ENCODE measurements at places on chromosomes 4 and X. TPM values are rescaled to one million over a fixed set of nuclear protein-coding genes. Genes with fewer than 3 reads are reported as not detected.

The LONRF3 gene
- not detected for total RNA-seq

The S100P gene
- 37.1 TPM for total RNA-seq

The NHSL2 gene
- total RNA-seq, result 1.2 TPM

The RTL5 gene
- total RNA-seq, result 0.18 TPM

The MAGIX gene
- 1.8 TPM for total RNA-seq

The STOX2 gene
- 0.02 TPM for total RNA-seq

The EBP gene
- 305 TPM for total RNA-seq

The IL9R gene
- total RNA-seq, result 225 TPM

The PTTG2 gene
- 1.9 TPM for total RNA-seq

The ITGB1BP2 gene
- 5.6 TPM for total RNA-seq

The TNIP2 gene
- total RNA-seq, result 47.0 TPM

The FGD1 gene
- total RNA-seq, result not detected

The SH3D19 gene
- not detected for total RNA-seq

The TEC gene
- 0.73 TPM for total RNA-seq

The ZNF711 gene
- total RNA-seq, result 0.55 TPM

The ODAPH gene
- total RNA-seq, result 0.86 TPM

The GRID2 gene
- total RNA-seq, result not detected

The KIT gene
- total RNA-seq, result 1.1 TPM

The HNRNPDL gene
- 316 TPM for total RNA-seq

The GLRA2 gene
- total RNA-seq, result not detected

The BCLAF3 gene
- 7.7 TPM for total RNA-seq

The DMRTC1 gene
- total RNA-seq, result not detected

The NFKB1 gene
- 141 TPM for total RNA-seq

The ADH1A gene
- not detected for total RNA-seq

The MAGEA6 gene
- not detected for total RNA-seq

The AMTN gene
- total RNA-seq, result not detected

All from T-helper 2 cell treated with Interferon-gamma antibody and Interleukin-4, amounts not matched to agents 100 ng/mL and 5 ng/mL, for 36 hours (primary cell).